C1 segment of cervical spinal cord (tissue), 14 donors: ENCODE measurements at places on chromosomes 16 and 17.

DNA sequence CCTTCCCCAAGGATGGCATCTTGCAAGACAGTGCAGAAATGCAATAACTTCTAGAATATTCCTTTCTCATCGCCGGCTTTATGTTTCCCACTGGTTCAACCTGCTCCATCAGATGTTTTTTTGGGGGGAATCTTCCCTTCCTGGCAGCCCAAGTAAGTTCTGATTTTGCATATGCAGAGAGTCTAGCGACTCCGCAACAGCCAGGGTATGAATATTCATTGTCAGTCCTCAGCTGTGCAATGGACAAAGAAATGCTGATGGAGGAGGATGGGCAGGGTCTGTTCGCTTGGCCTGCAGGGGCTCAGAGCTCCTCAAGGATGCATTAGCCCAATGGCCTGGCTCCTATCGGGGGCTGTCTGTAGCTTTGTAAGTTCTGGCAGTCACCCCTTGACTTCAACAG, 358.8 kb upstream of the CCL2 start:
- no peak for DNase-seq

GRCh38 chr17:63285551-63285950, 160.6 kb downstream of the CYB561 start:
- no peak for DNase-seq

DNA sequence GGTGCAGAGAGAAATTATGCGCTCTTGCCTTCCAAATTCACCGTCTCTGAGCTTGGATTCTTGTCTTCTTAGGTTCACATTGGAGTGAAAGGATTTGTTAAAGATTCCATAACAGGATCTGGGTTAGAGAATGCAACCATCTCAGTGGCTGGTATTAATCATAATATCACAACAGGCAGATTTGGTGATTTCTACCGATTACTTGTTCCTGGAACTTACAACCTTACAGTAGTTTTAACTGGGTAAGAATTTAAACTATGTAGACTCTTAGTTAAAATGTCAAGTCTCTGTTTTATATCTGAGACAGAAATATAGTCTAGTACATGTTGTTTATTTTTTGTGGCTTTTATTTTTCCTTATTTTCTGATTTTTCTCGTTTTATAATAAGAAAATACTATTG, 42.9 kb downstream of the CPD start:
- DNase-seq = no peak

GRCh38 chr16:17926866-17927399, 409.6 kb downstream of the NPIPA8 start:
- no peak for DNase-seq

GRCh38 chr17:8821446-8822105, 22.4 kb upstream of the MFSD6L start:
- no peak for DNase-seq

GRCh38 chr16:75491876-75492275, 3.4 kb downstream of the CHST6 start:
- peak; percentile 20 for DNase-seq

GRCh38 chr16:80703131-80704071, 101.0 kb downstream of the CDYL2 start:
- DNase-seq = no peak
